ENCODE measurements at places on chromosomes 5 and 9.
A peak's percentile ranks its signal among the peaks of the same experiment; 100 is the strongest.

GRCh38 chr5:34977934-34978613 lies 48.7 kb downstream of the DNAJC21 start:
- H3K27ac ChIP-seq, result no peak overlapping the region
- H3K4me3 ChIP-seq, result no peak overlapping the region
- H3K27me3 ChIP-seq, result no peaks in the 10 kb centered on the region
- no peaks in the 10 kb centered on the region for H3K36me3 ChIP-seq
- no peak for DNase-seq
- no peaks in the 10 kb centered on the region for H3K4me1 ChIP-seq

GRCh38 chr9:134863941-134864820 lies 16.4 kb upstream of the FCN2 start:
- H3K27me3 ChIP-seq, result no peaks in the 10 kb centered on the region
- H3K36me3 ChIP-seq, result no peaks in the 10 kb centered on the region
- no peak for DNase-seq
- no peaks in the 10 kb centered on the region for H3K4me1 ChIP-seq
- no peak overlapping the region for H3K4me3 ChIP-seq
- peak overlapping the region; percentile 44 for H3K27ac ChIP-seq

DNA sequence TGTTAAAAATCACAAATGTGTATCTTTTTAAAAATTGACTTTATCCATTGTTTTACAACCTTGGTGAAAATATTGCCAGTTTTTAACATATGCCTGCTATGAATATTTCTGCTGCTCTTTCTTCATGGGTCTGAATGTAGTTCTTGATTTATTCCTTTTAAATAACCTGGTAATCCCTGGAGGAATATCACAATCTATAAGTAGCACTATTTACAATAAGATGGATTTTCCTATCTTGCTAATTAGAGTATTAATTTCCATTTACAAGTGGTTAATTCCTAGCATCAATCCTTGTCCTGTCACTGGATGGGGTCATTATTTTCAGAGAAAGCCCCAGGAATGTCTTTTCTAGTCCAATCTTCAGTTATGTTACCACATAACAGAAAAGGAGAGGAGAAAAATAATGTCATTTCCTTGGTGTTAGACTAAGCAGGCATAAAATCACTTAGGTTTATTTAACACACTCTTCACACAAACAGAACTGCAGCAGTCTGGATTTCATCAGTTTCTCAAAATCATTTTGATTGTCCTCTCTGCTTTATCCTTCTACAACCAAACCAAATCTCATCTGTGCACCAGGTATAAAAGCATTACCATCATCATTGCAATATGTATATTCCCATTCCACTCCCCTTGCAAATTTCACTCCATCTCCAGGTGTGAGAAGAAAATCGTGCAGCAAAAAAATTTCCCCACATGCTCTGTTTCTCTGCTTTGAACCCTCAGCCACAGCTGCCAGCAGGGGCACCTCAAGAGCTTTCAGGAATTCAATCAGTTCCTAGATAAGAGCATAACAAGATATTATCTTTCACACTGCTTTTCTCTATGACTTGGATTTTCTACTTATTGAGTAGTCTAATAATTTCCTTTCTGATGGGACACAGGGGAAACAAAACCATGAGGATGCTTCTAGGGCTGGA lies 204.1 kb downstream of the SEC61B start:
- H3K4me1 ChIP-seq, result no peaks in the 10 kb centered on the region
- no peak for DNase-seq
- H3K4me3 ChIP-seq, result no peak overlapping the region
- H3K36me3 ChIP-seq, result no peaks in the 10 kb centered on the region
- no peaks in the 10 kb centered on the region for H3K27me3 ChIP-seq
- no peak overlapping the region for H3K27ac ChIP-seq

- no peaks in the 10 kb centered on the region for H3K4me1 ChIP-seq
- no peaks in the 10 kb centered on the region for H3K27me3 ChIP-seq
- H3K27ac ChIP-seq, result no peak overlapping the region
- no peak overlapping the region for H3K4me3 ChIP-seq
Measured at GRCh38 chr5:111859031-111859430, 102.0 kb upstream of the NREP start.

- H3K4me3 ChIP-seq, result no peak overlapping the region
- H3K27ac ChIP-seq, result no peak overlapping the region
- no peaks in the 10 kb centered on the region for H3K4me1 ChIP-seq
Measured at GRCh38 chr9:83183621-83184020, 120.7 kb upstream of the RASEF start.

GRCh38 chr9:36426348-36426747 lies 26.3 kb upstream of the RNF38 start:
- no peaks in the 10 kb centered on the region for H3K27me3 ChIP-seq
- H3K4me1 ChIP-seq, result no peaks in the 10 kb centered on the region
- no peak overlapping the region for H3K4me3 ChIP-seq

DNA sequence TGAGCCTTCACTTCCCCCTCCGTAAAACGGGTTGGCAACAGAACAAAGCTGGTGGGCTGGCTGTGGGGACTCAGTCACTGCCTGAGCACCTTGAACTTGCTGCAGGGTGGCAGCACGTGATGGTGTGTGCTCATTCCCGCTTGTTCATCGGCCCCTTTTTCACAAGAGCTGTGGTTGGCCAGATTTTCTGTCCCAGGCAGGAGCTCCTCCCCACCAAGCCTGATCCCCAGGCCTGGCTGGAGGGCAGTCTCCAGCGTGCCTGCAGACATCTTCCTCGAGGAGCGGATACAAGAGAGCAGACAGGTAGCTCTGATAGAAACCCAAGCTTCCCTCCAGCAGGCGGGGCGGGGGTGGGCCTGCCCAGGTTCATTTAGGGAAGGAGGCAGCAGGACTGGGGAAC lies 61.9 kb upstream of the ORM1 start:
- H3K27ac ChIP-seq, result no peak overlapping the region
- no peak for DNase-seq
- H3K4me1 ChIP-seq, result no peaks in the 10 kb centered on the region
- H3K36me3 ChIP-seq, result no peaks in the 10 kb centered on the region

DNA sequence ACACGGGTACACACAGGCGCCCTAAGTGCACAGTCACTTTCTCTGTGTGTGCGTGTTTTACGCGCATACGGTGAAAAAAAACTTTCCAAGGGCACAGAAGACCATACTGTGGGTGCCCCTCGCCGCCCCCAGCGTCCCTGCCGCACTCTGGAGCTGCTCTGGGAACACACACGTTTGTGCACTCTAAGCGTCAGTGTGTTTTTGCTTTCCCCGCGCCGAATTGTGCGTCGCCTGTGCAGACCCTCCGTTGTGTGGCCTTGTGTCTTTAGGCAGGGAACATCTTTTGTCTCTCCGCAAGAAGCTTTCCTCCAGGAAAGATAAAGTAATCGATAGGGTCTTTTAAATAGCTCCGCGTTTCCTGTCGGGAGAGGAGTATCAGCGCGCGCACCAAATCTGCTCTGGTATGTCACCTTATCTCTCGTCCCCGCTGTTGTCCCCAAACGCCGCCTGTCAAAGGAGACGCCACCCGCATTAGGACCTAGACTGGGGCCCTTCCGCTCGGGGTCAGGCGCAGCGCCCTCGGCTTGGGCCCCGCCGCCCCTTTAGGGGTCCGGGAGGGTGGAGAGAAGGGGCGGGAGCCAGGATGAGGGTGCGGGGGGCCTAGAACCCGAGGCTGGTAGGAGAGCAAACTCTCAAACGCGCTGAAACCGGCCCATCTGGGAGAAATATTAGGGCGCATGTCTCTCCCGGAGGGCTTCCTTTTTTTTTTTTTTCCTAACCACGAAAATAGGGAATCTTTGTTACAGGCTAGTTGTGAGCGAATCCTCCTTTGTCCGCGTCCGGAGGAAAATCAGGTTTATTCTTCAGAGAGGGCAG lies 10.5 kb upstream of the NKX2-5 start:
- H3K36me3 ChIP-seq, result no peaks in the 10 kb centered on the region
- H3K27ac ChIP-seq, result no peak overlapping the region
- H3K27me3 ChIP-seq, result peaks cover 53% of the 10 kb centered on the region
- no peak for DNase-seq
- no peak overlapping the region for H3K4me3 ChIP-seq

GRCh38 chr9:114155263-114155994 lies at the start of gene COL27A1:
COL27A1 (plus strand) TSS chr9:114155537; CDS start chr9:114155951, 414 bp downstream.
- peaks cover 21% of the 10 kb centered on the region for H3K4me1 ChIP-seq
- no peak for DNase-seq
- no peaks in the 10 kb centered on the region for H3K36me3 ChIP-seq
- peak within 1 kb of the TSS; percentile 70 for H3K4me3 ChIP-seq

GRCh38 chr5:91070761-91071550 lies 312.2 kb downstream of the ARRDC3 start:
- H3K27me3 ChIP-seq, result no peaks in the 10 kb centered on the region
- H3K4me3 ChIP-seq, result no peak overlapping the region
- no peak for DNase-seq
- no peaks in the 10 kb centered on the region for H3K4me1 ChIP-seq
- no peaks in the 10 kb centered on the region for H3K36me3 ChIP-seq
- H3K27ac ChIP-seq, result no peak overlapping the region

DNA sequence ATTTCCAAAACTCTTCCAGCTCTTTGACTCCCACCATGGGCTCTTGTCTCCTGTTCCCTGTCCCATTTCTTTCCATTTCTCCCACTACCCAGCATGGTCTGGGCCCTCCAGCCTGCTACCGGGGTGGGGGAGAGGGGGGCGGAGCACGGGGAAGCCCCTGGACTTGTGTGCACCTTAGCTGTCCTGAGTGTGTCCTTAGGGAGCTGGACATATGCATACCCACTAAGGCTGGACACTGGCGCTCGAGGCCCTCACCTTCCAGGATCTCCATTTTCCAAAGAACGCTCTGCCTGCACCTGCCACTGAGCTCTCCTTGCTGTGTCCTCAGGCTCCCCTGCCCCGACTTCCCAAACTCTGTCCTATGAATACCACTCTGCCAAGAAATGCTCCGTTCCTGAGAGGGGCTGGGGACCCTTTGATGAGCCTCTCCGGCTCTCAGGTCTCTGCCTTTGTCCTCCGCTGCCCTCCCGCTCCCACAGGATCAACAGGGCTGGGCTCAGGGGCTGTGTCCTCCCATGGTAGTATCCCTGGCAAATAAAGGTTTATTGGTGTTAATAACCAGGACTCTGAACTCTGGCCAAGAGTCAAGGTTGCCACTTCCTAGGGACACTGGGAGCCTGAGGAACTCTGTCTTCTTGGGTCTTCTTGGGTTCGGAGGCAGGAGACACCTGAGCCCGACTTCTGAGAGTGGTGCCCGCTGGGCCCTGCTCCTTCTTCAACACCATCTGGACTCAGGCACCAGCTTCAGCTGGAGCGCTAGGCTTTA lies 831 bp upstream of the SHROOM1 start:
- H3K4me1 ChIP-seq, result peaks cover 5% of the 10 kb centered on the region
- H3K27ac ChIP-seq, result peak overlapping the region; percentile 87
- DNase-seq, result no peak
- peak overlapping the region; percentile 91 for H3K4me3 ChIP-seq
- H3K27me3 ChIP-seq, result no peaks in the 10 kb centered on the region

DNA sequence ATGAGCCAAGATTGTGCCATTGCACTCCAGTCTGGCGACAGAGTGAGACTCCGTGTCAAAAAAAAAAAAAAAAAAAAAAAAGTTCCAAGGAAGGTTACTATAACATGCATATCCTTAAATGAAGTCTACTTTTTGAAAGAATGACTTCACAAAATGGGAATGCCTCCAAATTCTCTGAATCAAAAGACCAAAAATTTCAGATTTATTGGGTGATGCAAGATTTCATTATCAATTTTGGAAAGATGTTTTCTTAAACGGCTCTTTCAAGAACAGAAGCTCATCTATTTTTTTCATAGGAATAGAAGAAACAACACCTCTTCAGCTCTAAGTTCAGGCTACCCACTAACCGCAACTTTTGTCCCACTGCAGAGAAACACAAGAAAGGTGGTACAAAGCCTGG lies 69.9 kb downstream of the AUH start:
- H3K27me3 ChIP-seq, result no peaks in the 10 kb centered on the region
- peaks cover 2% of the 10 kb centered on the region for H3K36me3 ChIP-seq
- H3K4me1 ChIP-seq, result no peaks in the 10 kb centered on the region
- H3K4me3 ChIP-seq, result no peak overlapping the region

DNA sequence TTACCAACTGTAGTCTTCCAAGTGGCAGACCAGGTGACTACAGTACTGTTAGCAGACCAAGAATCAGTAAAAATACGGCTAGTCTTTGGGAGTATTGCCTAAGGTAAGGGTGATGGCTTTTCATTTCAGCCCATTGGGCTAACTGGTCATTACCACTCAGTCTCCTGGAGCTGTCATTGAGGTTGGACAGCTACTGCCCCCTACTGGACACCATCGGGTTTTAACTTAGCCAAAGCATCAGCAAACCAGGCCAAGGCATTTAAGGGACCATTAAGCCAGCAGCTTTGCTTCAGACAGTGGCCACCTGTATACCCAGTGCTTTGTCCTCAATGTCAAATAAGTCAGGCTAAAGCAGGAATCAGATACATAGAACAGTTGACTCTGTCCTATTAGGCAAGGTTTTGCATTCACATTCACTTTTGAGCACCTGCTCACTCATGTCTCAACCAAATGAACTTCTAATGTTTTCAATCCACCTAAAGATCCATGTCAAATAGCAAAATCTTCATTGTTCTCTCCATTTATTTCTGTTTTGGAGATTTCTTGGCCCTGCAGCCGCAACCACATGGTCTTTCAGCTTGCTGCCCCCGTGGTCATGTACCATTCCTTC lies 117.2 kb downstream of the INVS start:
- H3K4me3 ChIP-seq, result no peak overlapping the region
- H3K27me3 ChIP-seq, result no peaks in the 10 kb centered on the region
- H3K27ac ChIP-seq, result no peak overlapping the region
- DNase-seq, result no peak

DNA sequence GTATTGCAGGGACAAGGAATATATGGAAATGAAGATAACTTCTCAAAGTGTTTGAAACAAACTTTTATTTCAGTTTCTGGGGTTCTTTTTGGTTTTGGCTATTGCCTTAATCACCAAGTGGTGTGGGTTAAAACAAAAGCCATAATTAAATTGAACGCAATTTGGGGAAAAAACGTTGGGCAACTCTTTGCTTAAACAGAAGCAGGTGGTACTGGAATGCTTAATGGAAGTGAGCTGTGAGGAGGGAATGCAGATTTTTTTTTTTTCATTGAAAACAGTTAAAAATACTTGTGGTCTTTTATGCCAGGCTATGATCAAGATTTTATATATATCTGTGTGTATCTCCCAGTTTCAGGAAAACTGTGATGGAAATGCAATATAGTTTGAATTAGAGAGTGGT lies 195.7 kb upstream of the TUT7 start:
- no peak overlapping the region for H3K4me3 ChIP-seq
- no peak for DNase-seq
- H3K27ac ChIP-seq, result no peak overlapping the region
- peaks cover 29% of the 10 kb centered on the region for H3K27me3 ChIP-seq
- no peaks in the 10 kb centered on the region for H3K36me3 ChIP-seq

GRCh38 chr9:96249746-96250145 lies 52.2 kb downstream of the HSD17B3 start:
- no peaks in the 10 kb centered on the region for H3K27me3 ChIP-seq
- no peaks in the 10 kb centered on the region for H3K36me3 ChIP-seq
- no peak overlapping the region for H3K4me3 ChIP-seq

GRCh38 chr5:112641515-112642110 lies 96.1 kb upstream of the APC start:
- H3K27ac ChIP-seq, result no peak overlapping the region
- H3K4me1 ChIP-seq, result peaks cover 7% of the 10 kb centered on the region
- no peak for DNase-seq
- H3K27me3 ChIP-seq, result no peaks in the 10 kb centered on the region
